Activated CD4-positive, alpha-beta T cell treated with anti-CD3 and anti-CD28 coated beads for 48 hours (primary cell): ENCODE measurements at places on chromosomes 7 and 10.

GRCh38 chr7:23184709-23185359, 3.0 kb downstream of the NUP42 start:
- no peak for DNase-seq

DNA sequence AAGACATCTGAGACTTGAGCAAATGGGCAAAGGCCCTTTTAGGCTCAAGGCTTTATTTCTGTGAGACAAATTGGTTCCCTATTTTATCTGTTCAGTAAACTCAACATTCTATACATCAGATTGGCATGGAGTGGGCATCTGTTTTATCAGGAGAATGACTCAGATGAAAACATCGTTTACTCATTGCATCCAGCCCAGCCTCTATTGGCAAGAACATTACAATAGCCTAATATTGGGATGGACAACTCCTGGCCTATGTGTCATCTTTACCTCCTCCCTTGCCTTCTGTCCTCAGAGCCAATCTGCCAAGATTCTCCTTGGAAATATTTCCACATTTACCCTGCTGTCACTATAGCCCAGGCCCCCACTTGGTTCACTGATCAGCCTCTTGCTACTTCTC, 5.5 kb upstream of the BLNK start:
- DNase-seq, result no peak

- DNase-seq, result no peak
Measured at GRCh38 chr10:71521504-71522441, 125.1 kb downstream of the CDH23 start.

DNA sequence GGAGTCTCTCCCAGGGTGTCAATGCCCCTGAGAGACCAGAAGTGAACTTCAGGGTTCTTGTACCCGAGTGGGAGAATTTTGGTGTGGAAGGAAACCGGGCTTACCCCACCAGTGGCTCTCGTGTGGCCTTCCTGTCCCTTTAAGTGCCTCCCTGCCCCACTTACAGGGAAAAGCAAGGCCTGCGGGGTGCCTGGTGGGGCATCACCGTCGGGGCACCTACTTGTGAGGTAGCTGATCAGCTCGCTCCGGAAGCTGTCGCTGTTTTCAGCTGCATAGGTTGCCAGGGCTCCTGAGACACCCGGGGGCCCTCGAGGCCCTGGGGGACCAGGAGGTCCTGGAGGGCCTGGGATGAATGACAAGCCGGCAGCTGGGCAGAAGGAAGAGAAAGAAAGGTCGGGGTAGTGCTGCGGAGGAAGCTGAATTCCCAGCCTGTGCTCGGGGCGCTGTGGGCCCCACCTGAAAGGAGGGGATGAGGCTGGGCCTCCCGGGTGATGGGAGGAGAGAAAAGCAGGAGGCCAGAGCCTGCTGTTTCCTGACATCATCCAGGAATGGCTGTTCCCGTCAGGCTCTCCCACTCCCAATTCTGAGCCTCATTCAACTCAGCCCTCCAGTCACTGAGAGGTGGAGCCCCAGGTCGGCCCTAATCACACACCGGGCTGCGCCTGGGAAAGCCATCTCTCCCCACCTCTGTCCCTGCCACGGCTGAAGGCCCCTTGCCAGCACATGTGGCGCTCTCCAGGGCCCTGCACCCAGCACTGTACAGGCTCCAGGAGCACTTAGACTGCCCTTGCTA, 51.1 kb downstream of the COL17A1 start:
- no peak for DNase-seq

DNA sequence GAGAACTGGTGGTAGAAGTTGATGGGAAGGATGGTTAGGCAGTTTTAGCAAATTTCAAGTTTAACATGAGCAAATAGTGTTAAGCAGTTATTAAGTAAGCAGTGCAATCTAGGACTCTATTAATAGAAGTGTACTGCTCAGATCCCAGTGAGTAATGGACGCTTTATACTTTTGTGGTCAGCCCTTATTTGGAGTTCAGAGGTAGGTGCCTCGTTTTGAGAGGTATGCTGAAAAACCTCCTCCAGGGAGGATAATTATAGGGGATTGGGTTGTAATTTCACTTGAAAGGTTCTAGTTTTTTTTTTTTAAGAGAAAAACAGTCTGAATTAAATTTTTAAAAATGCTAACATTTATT, 33.5 kb upstream of the CCDC7 start:
- no peak for DNase-seq

GRCh38 chr10:1544929-1545328, 192.4 kb downstream of the ADARB2 start:
- DNase-seq, result no peak

- DNase-seq, result peak; percentile 16
Measured at GRCh38 chr10:43461950-43462349, 25.0 kb downstream of the ZNF487 start.

- no peak for DNase-seq
Measured at GRCh38 chr7:101545441-101546190, 83.5 kb downstream of the MYL10 start.

DNA sequence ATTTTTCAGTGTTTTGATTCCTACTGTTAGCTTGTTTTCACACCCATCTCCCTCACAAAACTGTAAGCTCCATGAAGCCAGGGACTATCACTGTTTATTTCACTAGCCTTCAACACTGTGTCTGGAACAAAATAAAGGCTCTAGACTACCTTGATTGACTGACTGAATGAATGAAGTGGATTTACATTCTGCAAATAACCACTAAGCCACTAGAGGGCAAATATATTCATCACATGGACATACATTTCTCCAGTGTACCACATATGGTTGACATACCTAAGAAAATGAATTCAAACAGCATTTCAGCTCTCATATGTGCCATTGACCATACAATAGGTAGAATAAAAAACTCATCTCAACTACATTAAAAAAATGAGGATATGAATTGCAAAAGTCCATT, 185.9 kb downstream of the RAB11FIP2 start:
- DNase-seq, result no peak

DNA sequence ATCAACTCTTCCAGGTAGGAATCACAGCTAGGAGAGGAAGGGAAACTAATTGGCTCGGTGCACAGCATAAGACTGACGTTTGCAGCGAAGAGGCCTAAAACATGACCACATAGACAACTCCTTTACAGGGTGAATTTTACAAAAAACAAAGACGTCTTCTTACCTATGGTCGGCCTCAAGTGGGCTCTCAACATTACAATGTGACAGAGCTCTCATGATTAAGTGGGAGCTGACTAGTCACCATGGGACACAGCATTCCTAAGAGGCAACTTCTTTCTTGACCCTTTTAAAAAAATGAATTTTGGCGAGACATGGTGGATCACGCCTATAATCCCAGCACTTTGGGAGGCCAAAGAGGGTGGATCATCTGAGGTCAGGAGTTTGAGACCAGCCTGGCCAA, 4.6 kb downstream of the PDIA4 start:
- no peak for DNase-seq

- DNase-seq, result no peak
Measured at GRCh38 chr7:28823582-28823981, 134.5 kb downstream of the TRIL start.

DNA sequence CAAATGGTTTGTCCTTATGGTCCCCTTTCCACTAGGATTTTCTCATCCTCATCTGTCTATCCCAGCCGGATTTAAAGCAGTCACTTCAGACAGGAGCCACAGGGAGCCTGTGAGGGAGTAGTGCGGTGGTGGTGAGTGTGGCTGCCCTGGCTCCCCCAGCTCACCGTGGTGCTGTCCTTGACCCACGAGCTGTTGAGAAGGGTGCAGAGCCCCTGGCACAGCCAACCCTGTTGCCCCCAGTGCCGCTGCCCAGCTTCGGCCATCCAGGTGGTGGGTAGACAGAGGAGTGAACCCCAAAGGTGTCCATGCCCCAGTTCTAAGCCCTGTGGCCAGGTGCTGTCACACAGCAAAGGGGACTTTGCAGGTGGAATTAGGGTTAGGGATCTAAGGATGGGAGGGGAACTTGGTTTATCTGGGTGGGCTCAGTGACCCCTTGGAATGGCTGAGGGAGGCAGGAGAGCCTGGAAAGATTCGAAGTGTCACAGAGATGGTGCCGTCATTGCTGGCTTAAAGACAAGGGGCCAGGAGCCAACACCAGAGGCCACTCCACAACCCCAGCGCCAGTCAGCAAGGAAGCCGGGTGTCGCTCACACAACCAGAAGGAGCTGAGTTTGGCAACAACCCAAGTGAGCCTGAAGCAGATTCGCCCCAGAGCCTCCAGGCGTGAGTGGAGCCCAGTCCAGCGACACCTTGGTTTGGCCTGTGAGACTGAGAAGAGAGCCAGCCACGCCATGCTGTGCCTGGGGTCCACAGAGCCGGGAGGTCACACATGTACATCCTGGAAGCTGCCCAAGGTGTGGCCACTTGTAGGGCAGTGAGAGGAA, 142.4 kb downstream of the ADCY1 start:
- no peak for DNase-seq

- DNase-seq, result no peak
Measured at GRCh38 chr7:102248081-102248455, 38.6 kb upstream of the SH2B2 start.
